Mesothelial cell of epicardium (in vitro differentiated cells): ENCODE measurements at places on chromosomes 16 and 17.
A peak's percentile ranks its signal among the peaks of the same experiment; 100 is the strongest.

GRCh38 chr16:54290833-54291655 is 4.5 kb upstream of the IRX3 start:
- no peak for DNase-seq

DNA sequence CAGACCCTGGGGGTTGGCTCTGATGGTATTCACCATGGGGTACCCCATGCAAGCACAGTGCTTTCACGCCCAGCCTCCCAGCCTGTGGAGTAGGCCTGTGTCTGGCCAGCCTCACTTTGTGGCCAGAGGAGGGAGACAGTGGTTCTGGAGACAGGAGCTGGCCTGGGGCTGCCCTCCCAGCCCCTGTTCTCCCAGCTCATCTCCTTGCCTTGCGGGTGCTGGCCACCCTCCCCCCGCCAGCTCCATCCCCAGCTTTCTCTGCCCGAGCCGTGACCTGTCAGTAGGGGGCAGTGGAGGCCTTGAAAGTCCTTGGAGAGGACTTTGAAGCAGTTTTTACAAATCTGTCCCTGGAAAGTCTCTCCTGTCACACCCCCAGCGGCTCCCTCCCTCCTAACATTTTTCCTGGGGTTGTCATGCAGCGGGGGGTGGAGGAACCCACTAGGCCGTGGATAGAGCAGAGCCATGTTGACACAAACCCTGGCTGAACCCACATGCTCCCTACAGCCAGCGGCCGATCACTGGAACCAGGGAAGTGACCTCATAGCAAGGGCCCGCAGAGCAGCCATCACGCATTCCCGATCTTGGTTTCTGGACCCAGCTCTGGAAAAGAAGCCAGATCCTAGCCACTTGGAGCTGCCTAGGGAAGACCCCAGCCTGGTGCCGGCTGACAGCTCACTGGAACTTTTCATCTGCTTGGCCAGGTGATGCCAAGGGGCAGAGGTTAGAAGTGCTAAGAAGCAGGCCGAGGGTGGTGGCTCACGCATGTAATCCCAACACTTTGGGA is 289.4 kb downstream of the SEC14L1 start:
- peak; percentile 84 for DNase-seq

- DNase-seq: peak; percentile 89
Measured at GRCh38 chr16:70685938-70686375, at the start of gene MTSS2. Gene MTSS2, minus strand, starts transcription at chr16:70686053. Its CDS starts 262 bp downstream, at chr16:70685791.

GRCh38 chr16:12336141-12336540 is 359.6 kb downstream of the SNX29 start:
- no peak for DNase-seq

DNA sequence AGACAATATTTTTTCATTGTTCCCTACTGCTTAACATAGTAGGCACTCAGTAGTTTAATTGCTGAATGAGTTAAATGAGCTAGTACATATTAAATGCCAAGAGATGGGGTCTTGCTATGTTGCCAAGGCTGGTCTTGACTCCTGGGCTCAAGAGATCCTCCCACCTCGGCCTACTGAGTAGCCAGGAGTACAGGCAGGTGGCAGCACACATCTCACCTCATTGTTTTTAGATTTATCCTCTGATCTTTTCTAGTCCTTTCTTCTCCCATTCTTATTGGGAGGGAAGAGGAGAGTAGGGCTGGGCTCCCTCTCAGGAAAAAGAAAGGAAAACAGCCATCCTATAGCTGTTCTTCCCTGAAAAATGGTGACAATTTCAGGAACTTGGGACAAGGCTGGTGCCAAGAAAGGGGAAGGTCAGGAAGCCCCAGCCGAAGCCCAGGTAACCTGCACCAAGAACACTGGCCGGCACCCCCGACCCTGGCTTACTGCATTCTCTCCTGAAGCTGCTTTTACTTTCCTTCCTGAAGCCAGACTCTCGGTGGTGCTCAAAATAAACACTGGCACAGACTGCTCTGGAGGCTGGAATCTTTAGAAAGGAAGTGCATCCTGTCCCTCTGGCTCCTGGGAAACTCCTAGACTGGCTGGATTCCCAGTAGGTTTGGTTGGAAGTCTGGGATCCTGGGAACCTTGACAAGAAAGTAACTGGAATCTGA is 2.7 kb downstream of the TNFAIP1 start:
- DNase-seq: no peak

- DNase-seq: no peak
Measured at GRCh38 chr17:3989041-3989886, 25.0 kb upstream of the ATP2A3 start.

DNA sequence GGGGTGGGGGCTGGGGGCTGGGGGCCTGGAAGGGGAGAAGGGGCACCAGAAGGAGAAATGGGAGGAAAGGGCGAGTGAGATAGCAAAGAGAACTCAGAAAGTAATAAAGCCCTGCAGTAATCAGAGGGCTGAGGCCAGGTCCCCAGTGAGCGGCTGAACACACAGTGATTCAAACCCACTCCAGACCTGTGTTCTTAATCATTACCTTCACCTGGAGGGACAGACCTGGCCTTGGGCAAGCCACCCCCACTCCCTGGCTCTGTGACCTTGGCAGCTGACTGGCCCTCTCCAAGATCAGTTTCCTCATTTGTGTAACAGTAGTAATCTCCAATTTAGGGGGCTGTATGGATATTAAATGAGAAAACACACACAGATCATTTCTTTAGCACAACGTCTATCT is 150.4 kb downstream of the WWOX start:
- no peak for DNase-seq

DNA sequence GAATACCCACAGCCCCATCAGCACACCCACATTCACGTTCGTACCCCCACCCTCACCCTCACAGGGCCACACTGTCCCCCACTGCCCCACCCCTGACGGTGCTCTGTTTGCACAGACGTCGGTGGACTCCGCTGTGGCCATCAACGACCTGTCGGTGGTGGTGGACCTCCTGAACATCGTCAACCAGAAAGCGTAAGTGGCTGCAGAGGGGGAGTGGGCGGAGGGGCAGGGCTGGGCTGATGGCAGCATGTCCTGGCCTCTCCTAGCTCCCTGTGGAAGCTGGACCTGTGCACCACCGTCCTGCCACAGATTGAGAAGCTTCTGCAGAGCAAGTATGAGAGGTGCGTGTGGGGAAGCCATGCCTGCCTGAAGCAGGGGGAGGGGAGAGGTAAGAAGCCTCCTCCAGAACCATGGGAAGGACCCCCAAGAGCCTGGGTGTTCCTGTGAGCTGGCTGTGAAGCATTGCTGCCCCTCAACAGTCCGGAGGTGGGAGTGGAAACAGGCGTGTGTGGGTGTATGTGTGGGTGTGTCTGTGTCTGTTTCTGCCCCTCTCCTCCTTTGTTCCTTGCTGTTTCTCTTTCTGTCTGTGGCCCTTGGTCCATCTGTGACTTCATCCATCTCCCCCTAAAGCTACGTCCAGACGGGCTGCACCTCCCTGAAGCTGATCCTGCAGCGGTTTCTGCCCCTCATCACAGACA is 20.3 kb downstream of the KATNB1 start:
- DNase-seq: no peak

- DNase-seq: no peak
Measured at GRCh38 chr16:88315543-88316105, 67.1 kb upstream of the ZNF469 start.

DNA sequence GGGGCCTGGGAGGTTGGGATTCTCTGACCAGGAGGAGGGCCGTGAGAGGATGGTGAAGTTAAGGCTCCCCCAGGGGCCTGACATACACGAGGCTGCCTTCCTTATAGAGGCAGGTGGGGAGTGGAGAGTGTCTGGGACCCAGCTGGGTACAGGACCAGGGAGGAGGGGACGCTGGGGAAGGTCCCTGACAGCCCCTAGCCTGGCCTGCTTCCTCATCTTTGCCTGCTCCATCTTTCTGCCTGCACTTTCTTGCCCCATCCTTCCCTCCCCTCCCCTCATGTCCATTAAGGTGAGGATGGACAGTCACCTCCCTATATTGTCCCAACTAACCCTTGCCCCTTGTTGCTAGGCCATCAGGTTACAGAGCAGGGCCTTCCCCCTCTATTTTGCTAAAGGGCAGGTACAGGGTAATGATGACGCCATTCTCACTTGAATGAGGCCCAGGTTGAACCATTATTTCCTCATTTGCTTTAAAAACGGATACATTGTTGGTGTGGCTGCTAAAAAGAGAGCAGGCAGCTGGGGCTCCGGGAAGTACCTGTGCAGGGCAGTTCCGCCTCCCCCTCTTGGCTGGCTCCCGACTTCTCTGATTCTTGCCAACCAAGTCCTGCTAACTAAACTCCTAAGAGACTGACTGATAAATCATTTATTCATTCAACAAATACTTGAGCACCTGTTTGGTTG is 1.3 kb downstream of the C17orf99 start:
- DNase-seq: no peak

DNA sequence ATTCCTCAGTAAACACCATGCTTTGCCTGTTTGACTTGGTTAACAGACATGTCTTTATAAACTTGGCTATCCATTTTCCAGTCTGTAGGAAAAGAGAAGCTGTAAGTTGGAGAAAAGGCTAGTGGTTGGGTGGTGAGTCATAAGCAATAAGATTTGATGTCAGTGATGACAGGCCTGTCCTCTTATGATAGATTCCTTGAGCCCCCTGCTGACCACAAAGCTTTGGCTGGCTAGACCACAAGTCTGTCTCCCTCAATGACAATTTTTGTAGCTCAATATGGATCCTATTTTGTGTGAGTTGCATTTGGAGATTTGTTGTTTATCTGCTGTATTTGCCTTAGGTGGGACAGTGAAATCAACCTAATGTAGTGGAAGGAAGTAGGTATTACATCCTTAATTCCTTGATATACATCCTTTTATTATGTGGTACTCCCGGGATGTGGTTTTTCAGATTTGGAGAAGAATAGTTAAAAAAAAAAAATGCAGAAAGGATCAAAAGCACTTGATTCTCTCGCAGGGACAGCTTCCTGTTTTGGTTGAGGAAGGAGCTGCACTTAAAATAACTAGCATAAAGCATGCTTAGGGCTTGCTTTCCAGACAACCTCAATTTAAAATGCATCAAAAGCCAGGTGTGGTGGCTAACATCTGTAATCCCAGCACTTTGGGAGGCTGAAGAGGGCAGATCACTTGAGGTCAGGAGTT is 67.4 kb downstream of the SIAH1 start:
- DNase-seq: no peak

DNA sequence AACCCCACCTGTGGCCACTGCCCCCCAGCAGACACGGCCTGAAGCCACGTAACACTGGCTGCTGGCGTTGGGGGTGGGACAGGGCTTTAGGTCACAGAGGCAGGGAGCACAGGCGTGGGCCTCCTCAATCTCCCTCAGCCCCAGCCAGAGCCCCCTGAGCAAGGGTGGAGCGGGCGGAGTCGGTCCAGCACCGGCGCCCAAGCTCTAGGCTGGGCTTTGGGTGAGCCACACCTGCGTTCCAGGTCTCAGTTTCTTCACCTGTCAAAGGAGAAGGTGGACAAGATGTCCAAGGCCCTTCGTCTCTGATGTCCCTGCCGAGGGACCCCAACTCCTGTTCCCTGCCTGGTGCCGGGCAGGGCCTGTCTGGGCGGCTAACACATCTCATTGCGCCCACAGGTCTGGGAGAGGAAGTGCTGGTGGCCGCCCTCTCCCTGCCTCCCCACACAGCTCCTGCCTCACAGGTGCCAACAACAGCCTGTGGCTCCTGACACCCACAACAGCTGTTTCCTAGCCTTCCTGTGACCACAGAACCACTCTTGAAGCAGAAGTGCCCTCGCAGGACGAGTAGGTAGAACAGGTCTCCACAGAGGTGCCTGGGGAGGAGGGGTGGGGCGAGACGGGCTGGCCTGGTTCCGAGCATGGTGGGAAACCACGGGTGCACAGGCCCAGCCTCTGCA is 12.0 kb downstream of the FAM83G start:
- DNase-seq: no peak

GRCh38 chr17:7650509-7651096 is at the start of gene ATP1B2:
Gene ATP1B2, plus strand, starts transcription at chr17:7650926. Its CDS starts 593 bp downstream, at chr17:7651519.
- DNase-seq: peak; percentile 60

GRCh38 chr17:77140166-77140877 is 447 bp upstream of the SEC14L1 start:
- DNase-seq: peak; percentile 100

DNA sequence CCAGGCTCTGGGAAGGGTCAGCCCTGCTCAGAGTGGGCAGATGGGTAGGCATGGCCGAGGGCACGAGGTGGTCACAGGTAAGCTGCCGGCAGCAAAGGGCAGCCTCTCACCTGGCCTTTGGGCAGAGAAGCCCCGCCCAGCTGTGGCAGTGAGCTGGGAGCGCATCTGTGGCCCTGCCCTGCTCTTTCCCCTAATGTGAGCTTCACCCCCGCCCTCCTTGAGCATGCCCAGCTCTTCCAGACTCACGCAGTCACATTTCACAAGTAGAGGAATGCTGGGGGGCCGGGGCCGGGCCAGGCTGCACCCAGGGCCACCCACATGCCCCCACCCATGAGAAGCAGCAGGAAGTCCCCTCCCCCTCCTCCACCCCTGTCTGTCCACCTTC is 40.7 kb upstream of the SLC38A10 start:
- DNase-seq: no peak

DNA sequence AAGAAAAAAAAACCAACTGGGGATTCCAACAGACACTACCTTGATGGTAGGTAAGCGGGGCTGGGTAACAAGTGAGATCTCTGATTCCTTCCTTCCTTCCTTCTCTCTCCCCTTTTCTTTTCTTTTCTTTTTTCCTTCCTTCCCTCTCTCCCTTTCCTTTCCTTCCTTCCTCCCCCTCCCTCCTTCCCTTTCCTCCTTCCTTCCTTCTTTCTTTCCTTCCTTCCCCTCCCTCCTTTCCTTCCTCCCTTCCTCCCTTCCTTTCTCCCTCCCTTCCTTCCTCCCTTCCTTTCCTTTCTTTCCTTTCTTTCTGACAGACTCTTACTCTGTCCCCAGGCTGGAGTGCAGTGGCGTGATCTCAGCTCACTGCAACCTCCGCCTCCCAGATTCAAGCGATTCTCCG is 20.0 kb downstream of the OR2C1 start:
- DNase-seq: no peak

GRCh38 chr17:34974179-34974578 is 6.1 kb upstream of the LIG3 start:
- DNase-seq: no peak

DNA sequence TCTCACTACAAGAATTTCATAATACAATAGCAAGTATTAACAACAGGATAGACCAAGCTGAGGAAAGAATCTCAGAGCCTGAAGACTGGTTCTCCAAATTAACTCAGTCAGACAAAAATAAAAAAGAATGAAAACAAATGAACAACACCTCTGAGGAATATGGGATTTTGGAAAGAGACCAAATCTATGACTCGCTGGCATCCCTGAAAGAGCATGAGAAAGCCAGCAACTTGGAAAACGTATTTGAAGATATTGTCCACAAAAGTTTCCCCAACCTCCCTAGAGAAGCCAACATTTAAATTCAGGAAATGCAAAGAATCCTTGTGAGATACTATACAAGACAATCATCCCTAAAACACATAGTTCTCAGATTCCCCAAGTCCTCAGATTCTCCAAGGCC is 20.9 kb downstream of the NLRP1 start:
- no peak for DNase-seq

DNA sequence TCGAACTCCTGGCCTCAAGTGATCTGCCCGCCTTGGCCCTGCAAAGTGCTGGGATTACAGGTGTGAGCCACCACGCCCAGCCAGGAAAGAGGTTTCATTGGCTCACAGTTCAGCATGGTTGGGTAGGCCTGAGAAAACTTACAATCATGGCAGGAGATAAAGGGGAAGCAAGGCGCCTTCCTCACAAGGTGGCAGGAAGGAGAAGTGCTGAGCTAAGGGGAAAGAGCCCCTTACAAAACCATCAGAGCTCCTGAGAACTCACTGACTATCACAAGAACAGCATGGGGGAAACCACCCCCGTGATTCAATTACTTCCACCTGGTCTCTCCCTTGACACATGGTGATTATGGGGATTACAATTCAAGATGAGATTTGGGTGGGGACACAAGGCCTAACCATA is 411.7 kb upstream of the ZFHX3 start:
- DNase-seq: no peak

GRCh38 chr16:65819136-65819898 is 547.2 kb upstream of the CDH5 start:
- DNase-seq: no peak
